ENCODE measurements at places on chromosomes 2 and 18. TPM values are rescaled to one million over a fixed set of nuclear protein-coding genes. Genes with fewer than 3 reads are reported as not detected.

GRCh38 chr2:236161531-236161930 is 6.7 kb downstream of the GBX2 start:
- H3K36me3 ChIP-seq: no peaks in the 10 kb centered on the region
- no peak overlapping the region for H3K4me3 ChIP-seq
- peak; percentile 48 for DNase-seq
- H3K27ac ChIP-seq: no peak overlapping the region

TRABD2A gene
- total RNA-seq: 7.7 TPM

CCDC74A gene
- total RNA-seq: 17.3 TPM

XDH gene
- total RNA-seq: 3.6 TPM

DNA sequence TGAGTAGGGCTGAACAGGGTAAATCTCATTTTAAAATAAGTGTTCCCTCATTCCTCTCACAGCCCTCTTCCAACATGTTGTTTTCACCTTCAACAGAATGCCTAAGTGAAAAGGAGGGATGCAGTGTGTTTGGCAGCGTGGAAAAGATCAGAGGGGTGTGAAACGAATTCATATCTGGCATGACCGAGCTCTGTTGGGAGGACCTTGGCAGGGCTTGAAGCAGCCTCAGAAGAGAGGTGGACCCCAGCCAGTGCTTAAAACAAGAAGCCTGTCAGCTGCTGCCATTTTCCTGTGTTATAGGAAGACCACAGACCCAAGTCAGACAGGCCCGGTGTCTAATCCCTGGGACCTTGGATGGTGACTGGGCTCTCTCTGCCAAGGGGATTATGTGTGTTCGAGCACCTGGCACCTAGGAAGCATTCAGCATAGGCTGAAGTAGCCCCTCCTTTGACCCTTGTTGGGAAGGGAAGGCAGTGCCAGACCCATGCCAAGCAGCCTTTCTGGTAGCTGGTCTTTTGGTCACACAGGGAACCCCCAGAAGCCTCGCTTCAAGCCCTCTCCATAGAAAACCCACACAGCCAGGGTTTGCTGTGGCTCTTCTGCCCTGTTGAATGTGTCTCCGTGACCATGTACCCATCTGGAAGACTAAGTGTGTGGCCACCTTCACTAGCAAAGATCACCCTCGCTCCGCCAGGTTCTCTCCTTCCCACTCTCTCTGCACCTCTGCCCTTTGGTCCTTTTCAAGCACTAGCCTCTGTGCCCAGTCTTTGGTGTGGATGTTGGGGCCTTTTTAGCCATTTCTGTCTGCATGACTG is 87.5 kb upstream of the ST3GAL5 start:
- H3K36me3 ChIP-seq: no peaks in the 10 kb centered on the region
- H3K4me3 ChIP-seq: no peak overlapping the region
- no peaks in the 10 kb centered on the region for H3K27me3 ChIP-seq
- H3K4me1 ChIP-seq: no peaks in the 10 kb centered on the region

All from endodermal cell (in vitro differentiated cells).